ENCODE measurements at places on chromosomes 16 and 17. TPM values are rescaled to one million over a fixed set of nuclear protein-coding genes. Genes with fewer than 3 reads are reported as not detected.

- no peak for DNase-seq
Measured at GRCh38 chr17:82064433-82065192, 991 bp downstream of the DUS1L start.

CHRNE gene
- 1.6 TPM for total RNA-seq

DNA sequence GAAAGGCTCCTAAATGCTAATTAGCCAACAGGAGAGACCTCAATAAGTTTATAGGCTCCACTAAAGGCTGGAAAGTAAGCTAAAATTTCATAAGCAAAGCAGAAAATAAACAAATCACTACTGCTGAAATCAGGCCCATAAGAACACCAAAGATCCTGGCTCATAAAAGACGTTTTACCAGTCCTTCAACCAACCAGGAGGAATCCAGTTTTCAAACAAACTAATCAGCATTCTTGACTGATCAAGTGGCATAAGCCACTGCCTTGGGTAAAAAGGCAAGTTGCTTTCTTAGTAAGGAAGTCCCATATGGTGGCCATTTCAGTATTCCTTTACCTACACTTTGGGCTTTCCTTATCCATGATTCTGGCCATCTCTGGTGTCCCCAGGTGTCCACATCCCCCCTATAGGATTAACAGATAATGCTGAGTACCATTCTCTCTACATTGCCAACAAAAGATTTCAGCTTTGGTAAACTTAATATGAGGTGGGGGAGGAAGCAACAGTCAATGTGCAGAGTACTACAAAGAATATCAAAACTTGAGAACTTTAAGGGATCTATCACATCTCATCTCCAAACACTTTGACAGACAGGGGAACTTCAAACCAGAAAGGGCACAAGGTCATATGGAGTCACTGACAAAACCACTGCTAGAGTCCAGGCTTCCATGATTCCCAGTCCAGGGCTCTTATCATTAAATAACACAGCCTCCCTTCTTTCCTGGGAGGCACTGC is 1.3 kb downstream of the TOM1L2 start:
- no peak for DNase-seq

HBQ1 gene
- not detected for total RNA-seq

- peak; percentile 39 for DNase-seq
Measured at GRCh38 chr17:83143817-83144231, 64.4 kb downstream of the METRNL start.

GRCh38 chr16:85206472-85207356 is 94.4 kb upstream of the CIBAR2 start:
- DNase-seq: no peak

SPATA22 gene
- not detected for total RNA-seq

GRCh38 chr17:31486351-31487062 is 95.0 kb downstream of the RAB11FIP4 start:
- DNase-seq: no peak

LYZL6 gene
- not detected for total RNA-seq

GRCh38 chr16:73616166-73616753 is 568.3 kb upstream of the ZFHX3 start:
- DNase-seq: no peak

GRCh38 chr16:70527315-70527996 is 3.8 kb downstream of the SF3B3 start:
- DNase-seq: no peak

CD300E gene
- 7.3 TPM for total RNA-seq

DNA sequence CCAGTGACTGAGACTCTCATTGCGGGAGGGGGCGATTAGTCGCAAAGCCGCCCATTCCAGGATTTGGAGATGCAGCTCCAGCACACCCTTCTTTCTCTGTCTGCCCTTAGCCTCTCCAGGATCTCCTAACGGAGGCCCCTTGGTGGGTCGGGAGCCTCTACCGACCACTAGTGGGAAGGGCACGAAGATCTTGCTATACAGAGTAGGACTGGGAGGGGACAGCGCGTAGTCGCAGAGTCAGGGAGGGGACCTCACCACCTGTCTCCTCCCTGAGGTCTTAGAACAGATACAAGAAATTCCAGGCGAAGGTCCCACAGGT is 588 bp upstream of the SMTNL2 start:
- DNase-seq: no peak

- no peak for DNase-seq
Measured at GRCh38 chr16:56075732-56076388, 115.4 kb upstream of the GNAO1 start.

DNA sequence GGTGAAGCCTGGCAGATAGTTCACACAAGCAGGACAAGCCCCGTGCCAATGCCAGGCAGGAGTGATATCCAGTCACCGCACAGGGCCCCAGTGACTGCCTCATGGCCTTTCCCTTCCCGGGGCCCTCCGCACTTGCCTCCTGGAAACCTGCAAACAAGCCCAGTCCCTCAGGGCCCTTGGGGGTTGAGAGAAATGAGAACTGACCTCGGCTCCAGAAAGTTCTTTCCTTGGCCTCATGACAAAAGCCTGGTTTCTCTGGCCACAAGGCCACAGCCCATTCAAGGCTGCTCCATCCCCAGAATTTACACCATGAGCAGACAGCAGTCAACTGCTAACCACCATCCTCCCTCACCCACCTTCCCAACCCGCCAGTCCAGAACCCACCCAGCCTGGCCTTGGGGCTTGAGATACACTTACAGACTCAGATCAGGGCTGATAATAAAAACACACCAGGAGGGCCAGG is 77.6 kb downstream of the CCDC182 start:
- peak; percentile 68 for DNase-seq

DNA sequence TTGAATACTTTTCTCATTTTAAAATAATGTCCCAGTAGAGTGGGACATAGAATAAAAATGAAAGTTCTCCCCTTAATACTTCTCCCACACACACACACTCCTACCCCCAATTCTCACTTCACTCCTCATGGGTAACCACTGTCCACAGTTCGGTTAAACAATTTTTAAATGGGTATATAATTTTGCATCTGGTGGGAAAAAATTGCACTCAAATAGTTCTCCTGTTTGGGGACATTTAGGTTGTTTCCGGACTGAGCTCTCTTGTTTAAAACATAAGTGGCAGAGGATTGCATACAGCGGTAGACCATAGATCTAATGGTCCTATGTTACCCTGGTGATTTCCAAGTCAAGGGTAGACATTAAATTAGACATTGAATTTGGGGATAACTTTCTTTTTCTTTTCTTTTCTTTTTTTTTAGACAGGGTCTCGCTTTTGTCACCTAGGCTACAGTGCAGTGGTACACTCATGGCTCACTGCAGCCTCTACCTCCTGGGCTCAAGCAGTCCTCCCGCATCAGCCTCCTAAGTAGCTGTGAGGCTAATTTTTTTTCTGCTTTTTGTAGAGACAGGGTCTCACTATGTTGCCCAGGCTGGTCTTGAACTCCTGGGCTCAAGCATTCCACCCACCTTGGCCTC is 138.3 kb downstream of the SOCS1 start:
- no peak for DNase-seq

WFDC1 gene
- 1.4 TPM for total RNA-seq

TLCD1 gene
- total RNA-seq: 3.4 TPM

GRCh38 chr17:12738624-12739023 is 50.7 kb upstream of the ARHGAP44 start:
- DNase-seq: no peak

OSGIN1 gene
- 30.9 TPM for total RNA-seq

DNA sequence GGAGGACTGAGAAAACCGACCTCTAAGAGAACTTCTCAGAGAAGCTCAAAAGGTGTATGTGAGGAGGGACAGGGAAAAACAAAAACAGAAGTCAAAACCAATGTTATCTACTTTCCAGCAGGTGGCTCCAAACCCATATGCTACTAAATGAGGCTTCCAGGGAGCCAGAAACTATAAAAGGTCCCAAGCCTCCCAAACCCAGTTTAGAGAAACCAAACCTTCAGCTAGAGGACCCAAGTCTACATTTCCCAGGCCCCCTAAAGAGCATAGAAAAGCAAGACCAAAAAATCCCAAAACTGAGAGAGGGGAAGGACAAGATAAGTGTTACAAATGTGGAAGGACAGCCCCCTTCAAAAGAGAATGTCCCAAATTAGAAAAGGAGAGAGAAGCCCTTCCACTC is 3.7 kb downstream of the HPR start:
- no peak for DNase-seq

CA10 gene
- not detected for total RNA-seq

- DNase-seq: no peak
Measured at GRCh38 chr17:5000237-5000639, 2.5 kb downstream of the KIF1C start.

C1QTNF8 gene
- not detected for total RNA-seq

GRCh38 chr17:28268610-28269313 is 50.2 kb upstream of the TMEM97 start:
- no peak for DNase-seq

- no peak for DNase-seq
Measured at GRCh38 chr16:27223226-27223610, 19.9 kb downstream of the KDM8 start.

- DNase-seq: no peak
Measured at GRCh38 chr16:47110939-47111338, 32.8 kb downstream of the NETO2 start.

RAP1GAP2 gene
- total RNA-seq: 10.4 TPM

IKZF3 gene
- 1.3 TPM for total RNA-seq

- peak; percentile 95 for DNase-seq
Measured at GRCh38 chr16:30698816-30699614, at the start of gene SRCAP. Gene SRCAP (plus strand): TSS chr16:30699171. CDS start chr16:30700825, 1,654 bp downstream.

CIITA gene
- 10.0 TPM for total RNA-seq

GRCh38 chr17:13678361-13678760 is 76.6 kb upstream of the HS3ST3A1 start:
- no peak for DNase-seq

CDH5 gene
- total RNA-seq: 121 TPM
